ENCODE measurements at places on chromosomes 2 and 18. TPM values are rescaled to one million over a fixed set of nuclear protein-coding genes. Genes with fewer than 3 reads are reported as not detected.
A peak's percentile ranks its signal among the peaks of the same experiment; 100 is the strongest.

GRCh38 chr2:213722565-213722964 is 438.3 kb downstream of the SPAG16 start:
- DNase-seq, result no peak

GRCh38 chr2:120014226-120014980 is 1.5 kb downstream of the EPB41L5 start:
- no peak for DNase-seq

COL4A4 gene
- total RNA-seq, result 1.2 TPM

GRCh38 chr2:99152199-99152895 is 2.4 kb downstream of the TSGA10 start:
- no peak for DNase-seq

GRCh38 chr2:6017736-6018286 is 325.6 kb downstream of the SOX11 start:
- DNase-seq, result no peak

DNA sequence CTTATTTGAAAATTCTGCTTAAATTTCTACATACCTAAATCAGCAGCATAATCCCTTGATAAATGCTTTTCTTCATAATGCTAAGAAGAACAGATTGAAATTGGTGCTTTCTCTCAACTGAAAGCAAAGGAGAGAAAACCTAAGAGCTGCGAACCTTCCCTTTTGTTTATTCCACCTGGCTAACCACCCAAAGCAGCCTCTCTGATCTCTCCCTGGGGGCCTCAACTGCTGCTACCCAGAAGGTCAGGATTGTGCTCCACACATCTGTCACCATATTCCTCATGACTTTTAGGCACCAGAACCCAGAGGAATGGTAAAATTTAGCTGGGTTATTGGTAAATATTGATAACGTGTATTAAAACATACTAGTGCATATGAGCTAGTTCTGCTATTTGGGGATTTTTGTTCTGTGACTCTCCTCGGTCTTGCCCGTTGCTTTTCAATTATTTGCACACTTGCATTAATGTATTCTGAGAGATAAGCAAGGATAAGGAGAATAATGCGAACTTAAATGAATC is 334.1 kb downstream of the RIT2 start:
- no peak for DNase-seq

LYG1 gene
- 3.6 TPM for total RNA-seq

GRCh38 chr2:142008135-142008744 is 122.6 kb downstream of the LRP1B start:
- no peak for DNase-seq

DNA sequence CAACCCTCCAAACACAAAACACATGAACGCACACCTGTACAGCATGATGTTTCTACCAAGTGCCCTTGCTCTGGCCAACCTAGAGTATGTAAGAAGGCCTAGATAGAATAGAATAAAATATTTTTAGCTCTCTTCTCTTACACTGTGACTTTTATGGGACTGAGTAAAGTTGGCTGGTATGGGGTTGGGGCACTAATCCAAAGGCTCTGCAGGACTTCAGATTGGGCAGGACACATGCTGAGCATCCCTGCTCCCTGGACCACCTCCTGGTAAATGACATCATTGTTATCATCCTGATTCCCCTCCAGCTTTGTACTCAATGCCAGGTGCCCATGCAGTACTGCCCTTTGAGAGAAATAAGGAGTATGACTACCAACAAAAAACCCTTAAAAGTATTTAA is 322.2 kb downstream of the SLC8A1 start:
- DNase-seq, result no peak

DNA sequence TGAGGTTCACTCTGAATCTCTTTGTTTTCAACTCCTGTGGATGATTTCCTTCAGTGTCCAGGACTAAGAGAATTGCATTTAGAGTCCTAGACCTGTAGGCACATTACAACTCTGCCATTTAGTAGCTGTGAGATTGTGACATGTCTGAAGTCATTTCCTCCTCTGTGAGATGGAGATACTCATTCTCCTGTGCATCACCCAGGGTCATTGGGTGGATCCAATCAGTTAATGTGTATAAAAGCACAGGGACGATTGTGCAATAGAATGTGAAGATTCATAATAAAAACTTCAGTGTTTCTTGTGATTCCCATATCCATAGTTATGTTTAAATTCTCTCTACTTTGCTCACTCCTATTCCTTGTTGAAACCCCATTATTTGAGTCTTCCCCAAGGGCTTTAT is 113.6 kb downstream of the DIS3L2 start:
- no peak for DNase-seq

SLC4A3 gene
- not detected for total RNA-seq

- DNase-seq, result peak; percentile 60
These were observed 13.3 kb downstream of the CHRNA1 start for GRCh38 chr2:174750923-174751441.

PTMA gene
- total RNA-seq, result 316 TPM

- DNase-seq, result no peak
These were observed 15.9 kb downstream of the TRIB2 start for GRCh38 chr2:12732651-12733050.

KCNE4 gene
- 2.5 TPM for total RNA-seq

ARHGAP25 gene
- total RNA-seq, result 4.9 TPM

PARD3B gene
- total RNA-seq, result 30.0 TPM

- no peak for DNase-seq
These were observed 61.6 kb upstream of the ACYP2 start for GRCh38 chr2:54053830-54054229.

KRTCAP3 gene
- 7.4 TPM for total RNA-seq

DNA sequence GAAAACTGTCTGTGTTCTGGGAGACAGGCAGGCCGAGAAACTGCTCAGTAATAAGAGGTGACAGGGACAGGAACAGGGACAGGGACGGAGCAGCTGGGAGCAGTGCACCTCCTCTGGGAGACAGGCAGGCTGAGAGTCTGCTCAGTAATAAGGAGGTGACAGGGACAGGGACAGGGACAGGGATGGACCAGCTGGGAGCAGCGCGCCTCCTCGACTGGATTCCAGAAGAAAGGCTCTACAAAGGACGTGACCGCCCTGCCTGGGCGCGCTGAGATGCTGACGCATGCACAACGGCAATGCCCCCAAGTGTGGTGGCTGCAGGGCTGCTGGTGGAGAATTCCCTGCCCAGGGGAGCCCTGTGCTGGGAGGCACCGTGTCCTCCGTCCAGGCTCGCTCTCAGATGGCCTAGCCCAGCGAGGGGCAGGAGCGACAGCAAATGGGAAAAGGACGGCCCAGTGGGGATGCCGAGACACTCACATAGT is 44.2 kb upstream of the PXDN start:
- no peak for DNase-seq

DNA sequence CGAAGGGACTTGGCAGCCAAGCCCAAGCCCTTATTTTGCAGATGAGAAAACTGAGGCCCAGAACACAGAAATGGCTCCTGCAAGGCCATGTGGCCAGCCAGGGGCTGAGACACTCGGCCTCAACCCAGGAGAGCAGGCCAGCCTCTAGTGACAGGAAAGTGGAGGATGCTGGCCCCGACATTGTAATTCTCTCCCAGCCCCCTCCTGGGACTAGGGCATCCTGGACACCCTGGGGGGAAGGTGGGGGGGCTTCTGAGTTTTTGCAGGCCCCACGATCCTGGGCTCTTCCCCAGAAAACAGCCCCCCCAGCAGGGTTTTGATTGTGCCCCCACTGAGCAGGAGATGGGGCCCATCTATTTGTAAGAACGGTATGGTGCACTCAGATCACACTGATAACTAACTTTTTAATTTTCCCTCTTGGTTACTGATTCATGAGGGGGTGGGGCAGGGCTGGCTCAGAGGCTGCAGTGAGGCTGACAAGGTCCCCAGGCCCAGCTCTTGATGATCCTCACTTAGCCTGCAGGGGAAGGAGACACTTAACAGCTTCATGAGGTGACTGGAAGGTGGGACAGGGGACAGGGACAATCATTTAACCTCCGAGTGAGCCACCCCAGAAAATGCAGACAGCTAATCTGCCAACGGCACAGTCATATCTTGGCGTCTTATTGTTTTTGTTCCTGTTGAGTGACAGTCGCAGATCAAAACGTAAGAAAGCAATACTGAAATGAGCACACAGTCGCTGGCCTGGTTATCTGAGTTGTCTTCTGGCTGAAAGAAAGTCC is 18.9 kb downstream of the SMAD7 start:
- DNase-seq, result no peak

DNA sequence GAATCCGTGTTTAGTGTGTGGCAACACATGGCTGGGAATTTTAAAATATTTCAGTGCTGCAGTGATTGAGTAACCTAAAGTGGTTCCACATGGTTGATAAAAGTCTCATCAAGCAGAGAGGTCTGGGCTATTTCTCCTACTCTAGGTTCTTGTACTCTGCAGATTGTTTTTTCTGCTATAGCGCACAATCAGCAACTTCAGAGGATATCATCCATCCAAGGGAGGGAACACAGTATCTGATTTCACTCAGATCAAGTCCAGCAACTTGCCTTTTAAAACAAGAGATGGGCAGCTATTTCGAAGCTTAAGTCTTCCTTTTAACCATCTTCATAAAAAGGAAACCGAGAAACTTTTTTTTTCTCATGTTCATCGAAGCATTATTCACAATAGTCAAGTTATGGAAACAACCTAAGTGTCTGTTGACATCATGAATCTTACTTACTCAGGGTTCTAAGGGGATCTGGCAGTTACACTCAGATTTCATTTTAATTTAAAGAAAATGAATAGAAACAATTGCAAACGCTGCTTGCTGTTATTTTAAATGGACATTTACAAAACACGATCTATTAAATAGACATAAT is 172.7 kb upstream of the TRIB2 start:
- no peak for DNase-seq

ALLC gene
- total RNA-seq, result not detected

- DNase-seq, result no peak
These were observed 1540.2 kb upstream of the SLC39A10 start for GRCh38 chr2:194116861-194117260.

GRCh38 chr2:181252262-181253148 is 204.7 kb upstream of the ITGA4 start:
- DNase-seq, result no peak

DNA sequence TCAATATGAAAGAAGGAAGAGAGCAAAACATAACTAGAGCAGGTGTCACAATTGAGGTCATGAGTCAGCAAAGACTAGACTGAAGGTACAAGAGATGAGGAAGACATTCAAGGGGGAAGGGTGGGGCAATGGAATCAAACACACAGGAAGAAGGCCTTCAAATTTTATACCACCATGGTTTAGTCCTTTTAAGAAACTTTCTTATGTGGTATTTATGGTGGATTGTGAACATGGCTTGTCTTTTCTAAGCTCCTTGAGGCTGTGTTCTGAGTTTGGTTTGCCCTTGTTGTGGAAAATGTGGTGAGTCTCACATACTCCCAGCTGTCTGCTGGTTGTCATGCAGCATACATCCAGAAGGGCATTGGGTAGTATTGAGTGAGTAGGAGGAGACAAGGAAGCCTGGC is 62.1 kb downstream of the NABP1 start:
- no peak for DNase-seq

TTR gene
- total RNA-seq, result not detected

GRCh38 chr2:37523814-37524362 is 147.6 kb downstream of the CDC42EP3 start:
- peak; percentile 52 for DNase-seq

GRCh38 chr18:47876813-47877212 is 53.6 kb downstream of the SMAD2 start:
- DNase-seq, result no peak

DNA sequence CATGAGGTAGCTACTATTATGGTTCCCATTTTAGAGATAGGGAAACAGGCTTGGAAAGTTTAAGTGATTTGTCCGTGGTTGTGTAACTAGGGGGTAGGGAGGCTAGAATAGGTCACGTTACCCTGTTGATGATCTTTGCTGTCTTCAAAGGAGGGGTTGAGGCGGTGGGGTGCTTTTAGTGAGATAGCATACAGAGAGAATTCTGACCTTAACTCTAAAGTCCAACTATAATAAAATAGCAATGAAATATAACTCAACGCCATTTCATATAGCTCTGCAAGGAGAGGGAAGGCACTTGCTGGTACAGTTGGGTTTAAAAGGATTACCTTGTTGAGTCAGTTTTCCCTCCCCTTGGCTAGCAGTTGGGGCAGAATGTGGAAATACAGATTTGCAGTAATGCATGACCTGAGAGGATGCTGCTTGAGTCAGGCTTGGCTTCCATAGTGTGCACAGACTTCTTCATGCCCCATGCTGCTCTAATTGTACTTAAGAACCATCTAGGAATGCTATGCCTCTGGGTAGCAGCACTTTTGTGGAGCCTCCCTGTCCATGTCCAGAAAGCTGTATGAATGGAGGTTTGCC is 143.9 kb downstream of the LTBP1 start:
- DNase-seq, result no peak

DNA sequence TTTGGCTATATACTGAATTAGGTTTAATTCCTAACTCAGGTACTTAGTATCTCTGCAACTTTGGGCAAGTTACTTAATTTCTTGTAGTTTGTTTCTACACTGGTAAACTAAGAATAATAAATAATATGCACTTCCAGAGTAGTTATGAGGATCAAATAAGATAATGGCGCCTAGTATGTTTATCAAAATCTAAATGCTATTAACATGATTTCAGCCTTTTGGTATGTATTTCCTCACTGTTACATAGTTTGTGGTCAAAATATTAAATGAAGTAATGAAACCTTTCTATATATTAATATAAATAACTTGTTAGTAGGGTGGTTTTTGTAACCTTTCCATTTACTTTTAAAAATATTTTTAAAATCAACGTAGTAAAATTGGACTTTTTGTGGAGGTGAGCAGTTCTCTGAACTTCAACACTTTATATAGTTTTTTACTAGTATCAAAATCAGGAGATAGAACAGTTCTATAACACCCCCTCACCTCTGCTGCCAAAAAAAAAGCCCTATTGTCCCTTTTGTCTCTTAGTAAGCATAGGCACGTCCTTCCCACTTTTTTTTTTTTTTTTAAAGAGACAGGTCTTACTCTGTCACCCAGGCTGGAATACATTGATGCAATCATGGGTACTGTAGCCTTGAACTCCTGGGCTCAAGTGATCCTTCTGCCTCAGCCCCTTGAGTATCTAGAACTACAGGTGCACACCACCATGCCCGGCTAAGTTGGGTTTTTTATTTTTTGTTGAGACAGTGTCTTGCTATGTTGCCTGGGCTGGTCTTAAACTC is 44.8 kb downstream of the RAB3GAP1 start:
- DNase-seq, result no peak

GRCh38 chr2:216837740-216838139 is 22.1 kb downstream of the TNP1 start:
- DNase-seq, result no peak

- no peak for DNase-seq
These were observed 108.2 kb downstream of the COMMD1 start for GRCh38 chr2:62013641-62014040.

- DNase-seq, result no peak
These were observed 78.5 kb downstream of the SPRED2 start for GRCh38 chr2:65353927-65354326.

GRCh38 chr18:25298853-25299274 is 53.1 kb downstream of the ZNF521 start:
- DNase-seq, result no peak

PIKFYVE gene
- 40.3 TPM for total RNA-seq

ANKRD30BL gene
- total RNA-seq, result not detected

- no peak for DNase-seq
These were observed 26.9 kb downstream of the CENPO start for GRCh38 chr2:24820175-24820513.
